Hematopoietic multipotent progenitor cell (in vitro differentiated cells): ENCODE measurements at places on chromosomes 7 and 10.

GRCh38 chr10:133085251-133086125 is 2.2 kb upstream of the ADGRA1 start:
- no peak for DNase-seq

GRCh38 chr7:107902381-107902780 is 11.4 kb downstream of the DLD start:
- no peak for DNase-seq

DNA sequence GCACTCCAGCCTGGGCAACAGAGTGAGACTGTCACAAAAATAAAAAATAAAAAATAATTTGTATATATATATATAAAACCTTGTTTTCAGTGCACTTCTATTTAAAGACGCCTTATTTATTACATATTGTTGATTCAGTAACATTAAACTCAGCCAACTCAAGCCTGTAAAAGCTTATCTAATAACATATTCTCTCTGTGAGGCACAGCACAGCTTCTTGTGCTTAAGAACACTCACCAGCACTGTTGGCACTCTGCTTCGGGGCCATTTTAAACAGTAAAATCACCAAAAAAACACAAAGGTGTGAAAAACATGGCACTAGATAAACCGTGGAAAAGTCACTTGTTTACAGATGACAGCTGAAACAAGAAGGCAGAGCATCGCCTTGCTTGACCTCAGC is 89.0 kb upstream of the C10orf90 start:
- no peak for DNase-seq

GRCh38 chr7:81704595-81704994 is 65.3 kb downstream of the HGF start:
- no peak for DNase-seq

- DNase-seq, result no peak
These were observed 448.9 kb upstream of the FZD8 start for GRCh38 chr10:36091007-36091406.

DNA sequence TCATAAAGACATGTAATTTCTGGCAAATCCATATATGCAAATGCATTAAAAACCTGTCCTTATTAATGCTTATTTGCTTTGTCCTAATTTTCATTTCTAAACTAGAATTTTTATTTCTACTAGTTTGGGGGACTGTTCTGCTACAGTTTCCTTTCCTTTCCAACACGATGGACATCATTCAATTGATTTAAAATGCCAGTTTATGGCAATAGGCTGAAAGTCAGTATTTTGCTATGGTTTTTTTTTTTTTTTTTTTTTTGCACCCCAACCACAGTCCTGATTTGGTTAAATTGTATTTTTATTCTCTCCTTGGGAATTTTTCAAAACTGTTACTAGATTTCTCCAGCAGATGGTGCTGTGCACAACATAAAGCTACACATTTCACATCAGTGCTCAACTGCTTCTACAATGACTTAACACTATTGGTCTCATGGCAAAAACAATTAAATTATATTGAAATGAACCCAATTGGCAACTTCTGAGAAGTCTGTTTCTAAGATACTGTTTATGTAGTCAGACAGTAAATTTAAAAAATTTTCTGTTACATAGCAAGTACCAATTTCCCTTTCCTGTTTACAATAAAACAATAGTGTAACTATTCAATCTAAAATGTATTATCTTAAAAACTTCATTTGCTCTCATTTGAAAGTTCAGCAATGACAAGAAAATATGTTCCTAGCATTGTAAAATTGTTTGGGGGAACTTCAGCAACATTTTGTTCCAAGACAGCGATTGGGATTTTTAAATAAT is 193.8 kb upstream of the CCDC6 start:
- peak; percentile 77 for DNase-seq
